ENCODE measurements at places on chromosomes 11 and 22.

GRCh38 chr11:45907911-45908370 lies 870 bp upstream of the FREY1 start:
- DNase-seq = no peak

DNA sequence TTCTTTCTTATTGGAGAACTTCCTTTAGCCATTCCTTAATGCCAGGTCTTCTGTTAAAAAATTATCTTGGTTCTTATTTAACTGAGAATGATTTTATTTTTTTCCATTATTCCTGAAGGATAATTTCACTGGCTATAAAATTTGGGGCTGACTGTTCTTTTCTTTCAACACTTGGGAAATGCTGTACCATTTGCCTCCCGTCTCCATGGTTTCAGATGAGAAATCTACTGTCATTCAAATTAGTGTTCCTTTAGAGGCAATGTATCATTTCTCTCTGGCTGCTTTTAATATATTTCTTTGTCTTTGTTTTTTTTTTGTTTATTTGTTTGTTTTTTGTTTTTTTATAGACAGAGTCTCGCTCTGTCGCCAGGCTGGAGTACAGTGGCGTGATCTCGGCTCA lies 51.8 kb upstream of the SMTN start:
- DNase-seq = no peak

DNA sequence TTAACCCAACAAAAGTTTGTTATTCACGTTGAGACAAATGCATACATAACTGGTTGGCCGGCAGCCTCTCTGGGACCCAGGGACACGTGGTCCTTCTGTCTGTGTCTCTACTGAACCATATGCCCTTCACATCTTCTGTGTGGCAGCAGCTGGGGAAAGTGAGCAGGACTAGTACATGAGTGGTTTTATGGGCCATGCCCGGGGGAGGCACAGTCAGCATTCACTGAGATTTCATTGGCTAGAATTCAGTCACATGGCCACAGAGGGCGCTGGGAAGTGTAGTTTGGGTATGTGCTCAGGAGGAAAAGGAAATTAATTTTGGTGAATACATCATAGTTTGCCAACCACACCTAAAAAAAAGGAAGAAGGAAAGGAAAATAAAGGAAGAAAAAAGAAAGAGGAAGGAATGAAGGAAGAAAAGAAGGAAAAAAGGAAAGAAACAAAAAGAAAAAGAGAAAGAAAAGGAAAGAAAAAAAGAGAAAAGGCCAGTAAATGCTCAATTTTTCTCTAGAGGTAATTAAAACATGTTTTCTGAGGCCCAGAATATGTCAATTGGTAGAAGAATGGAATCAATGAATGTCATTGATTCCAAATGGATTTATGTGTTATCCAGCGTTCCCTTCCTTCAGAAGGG lies 55.9 kb upstream of the KIRREL3 start:
- no peak for DNase-seq

- no peak for DNase-seq
These were observed 16.2 kb upstream of the MMP13 start for GRCh38 chr11:102971766-102972165.

DNA sequence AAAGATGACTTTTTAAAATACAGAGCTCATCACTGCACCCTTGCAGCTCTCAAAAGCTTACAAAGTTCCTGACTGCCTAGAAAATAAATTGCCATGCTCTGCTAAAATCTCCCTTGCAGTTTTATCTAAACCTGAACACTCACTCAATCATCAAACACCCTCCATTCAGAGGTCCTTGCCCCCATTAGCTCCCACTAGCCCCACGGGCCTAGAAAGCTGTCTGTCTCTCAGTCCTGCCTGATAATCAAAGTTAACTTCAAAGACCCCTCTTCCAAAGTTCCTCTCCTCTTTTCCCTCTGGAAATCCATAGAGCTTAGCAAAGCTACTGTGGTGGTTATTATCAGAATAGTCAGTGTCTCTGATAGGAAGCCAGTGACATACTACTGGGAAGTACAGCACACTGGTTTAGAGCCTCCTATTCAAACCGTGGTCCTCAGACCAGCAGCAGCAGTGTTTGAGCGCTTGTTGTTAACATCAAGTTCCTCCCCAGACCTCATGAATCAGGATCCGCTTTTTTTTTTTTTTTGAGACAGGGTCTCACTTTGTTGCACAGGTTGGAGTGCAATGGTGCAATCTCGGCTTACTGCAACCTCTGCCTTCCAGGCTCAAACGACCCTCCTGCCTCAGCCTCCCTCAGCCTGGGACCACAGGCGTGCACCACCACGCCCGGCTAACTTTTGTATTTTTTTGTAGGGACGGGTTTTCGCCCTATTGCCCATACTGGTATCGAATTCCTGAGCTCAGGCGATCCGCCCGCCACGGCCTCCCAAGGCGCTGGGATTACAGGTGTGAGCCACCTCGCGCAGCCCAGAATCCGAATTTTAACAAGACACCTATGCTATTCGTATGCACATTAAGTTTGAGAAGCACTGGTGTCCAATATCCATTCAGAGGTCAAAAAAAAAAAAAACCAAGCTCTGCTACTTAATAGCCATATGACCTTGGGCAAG lies 1.2 kb downstream of the NDUFC2 start:
- no peak for DNase-seq

All from cardiac muscle cell (in vitro differentiated cells and primary cell).